AG08395 (cell line): ENCODE measurements at places on chromosomes 6 and 20.

DNA sequence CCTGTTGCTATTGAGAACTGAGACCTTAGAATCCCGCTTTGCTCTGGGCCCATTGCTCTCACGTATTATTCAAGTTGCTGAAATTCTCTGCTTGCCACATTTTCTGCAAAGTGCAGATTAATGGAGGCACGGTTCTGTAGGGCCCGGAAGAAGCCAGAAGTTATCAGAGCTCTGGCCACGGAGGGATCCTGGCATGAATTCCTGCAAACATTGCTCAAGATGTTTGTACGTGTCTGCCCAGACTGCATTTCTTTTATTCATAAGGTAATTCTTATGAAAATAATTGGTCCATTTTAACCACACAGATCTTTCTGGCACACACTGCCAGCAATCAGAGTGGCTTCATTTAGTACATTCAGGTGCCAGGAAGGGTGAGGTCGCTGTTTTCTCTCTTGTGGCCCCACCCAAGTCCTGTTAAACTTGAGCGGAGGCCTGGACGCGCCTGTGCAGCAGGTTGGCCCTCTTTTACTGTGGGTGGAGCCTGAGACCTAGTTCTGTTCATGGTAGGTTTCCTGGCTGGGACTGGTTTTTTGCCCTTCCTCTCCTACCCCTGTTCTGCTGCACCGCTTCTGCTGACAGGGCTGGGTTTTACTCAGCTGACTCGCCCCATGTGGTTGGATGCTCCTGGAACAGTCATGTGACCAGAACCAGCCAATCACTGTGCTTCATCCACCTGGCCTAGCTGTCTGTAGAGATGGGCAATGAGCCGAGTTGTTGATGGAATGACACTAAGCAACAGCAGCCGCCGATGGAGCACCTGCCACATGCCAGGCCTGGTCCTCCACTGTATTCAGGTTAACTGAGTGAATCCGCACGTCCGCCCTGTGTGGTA lies 230.2 kb downstream of the CDH4 start:
- DNase-seq: no peak

- no peak for DNase-seq
Measured at GRCh38 chr20:10868299-10868698, 194.5 kb upstream of the JAG1 start.

DNA sequence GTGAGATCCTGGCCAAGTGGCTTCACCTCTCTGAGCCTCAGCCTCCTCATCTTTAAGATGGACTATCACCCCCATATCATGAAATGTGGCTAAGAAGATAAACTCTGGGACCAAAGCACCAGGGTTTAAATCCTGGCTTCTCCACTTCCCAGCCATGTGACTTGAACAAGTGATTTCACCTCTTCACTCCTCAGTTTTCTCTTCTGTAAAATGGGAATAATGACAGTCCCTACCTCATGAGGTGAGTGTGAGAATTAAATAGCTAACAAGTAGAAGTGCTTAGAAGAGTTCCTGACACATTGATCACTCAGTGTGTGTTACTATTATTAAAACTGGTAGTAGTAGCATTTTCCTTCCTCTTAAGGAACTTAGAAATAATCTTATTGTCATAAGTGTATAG lies 516.9 kb upstream of the SULF2 start:
- no peak for DNase-seq

- DNase-seq: no peak
Measured at GRCh38 chr6:100426241-100426640, 38.5 kb downstream of the SIM1 start.

DNA sequence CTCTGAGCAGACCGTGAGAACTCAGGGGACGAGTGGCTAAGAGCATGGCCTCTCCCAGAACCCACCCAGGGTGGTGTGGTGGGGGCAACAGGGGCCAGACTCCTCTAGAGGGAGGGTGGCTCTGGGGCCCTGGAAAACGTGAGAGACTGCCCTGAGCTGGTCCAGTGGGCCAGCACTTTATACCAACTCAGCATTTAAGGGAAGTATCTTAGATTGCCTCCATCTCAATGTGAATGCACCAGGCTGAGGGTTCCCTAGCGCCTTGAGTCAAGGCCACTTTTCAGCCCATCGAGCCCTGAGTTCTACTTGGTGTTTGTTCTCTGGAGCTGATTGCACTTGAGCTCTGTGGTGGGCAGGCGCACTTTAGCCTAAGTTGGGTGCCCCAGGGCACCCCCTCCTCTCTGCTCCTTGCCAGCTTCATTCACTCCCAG lies 42.0 kb upstream of the IRF4 start:
- no peak for DNase-seq

GRCh38 chr20:24993337-24994185 lies 1.0 kb upstream of the APMAP start:
- DNase-seq: peak; percentile 54

- peak; percentile 89 for DNase-seq
Measured at GRCh38 chr6:57313711-57314471, 3.5 kb upstream of the PRIM2 start.

DNA sequence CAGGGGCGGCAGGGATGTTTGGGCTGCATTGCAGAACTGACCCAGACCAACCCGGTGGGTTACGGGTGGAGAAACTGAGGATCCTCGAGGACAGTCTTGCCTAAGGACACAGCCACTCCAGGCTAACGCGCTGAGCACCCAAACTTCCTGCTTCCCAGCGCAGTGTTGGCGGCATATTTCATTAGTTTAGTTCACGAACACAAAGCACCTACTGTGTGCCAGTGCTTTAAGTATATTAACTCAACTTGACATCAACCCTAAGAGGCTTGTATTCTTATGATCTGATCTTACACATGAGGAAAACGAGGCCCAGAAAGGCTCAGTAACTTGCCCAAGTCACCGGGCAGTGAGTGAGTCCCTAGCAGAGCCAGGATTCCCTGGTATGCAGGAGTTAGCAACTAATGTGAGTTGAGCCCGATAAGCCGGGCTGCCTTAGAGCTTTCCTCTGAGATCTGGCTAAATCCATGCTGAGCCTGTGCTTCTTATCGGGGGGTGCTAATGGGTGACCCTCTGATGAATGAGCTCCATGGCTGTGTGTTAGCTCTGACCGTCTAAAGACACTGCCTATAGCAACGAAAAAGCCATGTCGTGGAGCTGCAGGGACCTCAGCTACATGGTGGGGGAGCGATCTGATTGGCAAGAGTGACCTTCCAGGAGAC lies 92.7 kb downstream of the CD40 start:
- no peak for DNase-seq

- DNase-seq: no peak
Measured at GRCh38 chr6:25478973-25479372, 173.0 kb upstream of the SCGN start.
